Activated CD4-positive, alpha-beta memory T cell treated with anti-CD3 and anti-CD28 coated beads for 36 hours (primary cell): ENCODE measurements at places on chromosomes 6 and 20. TPM values are rescaled to one million over a fixed set of nuclear protein-coding genes. Genes with fewer than 3 reads are reported as not detected.
A peak's percentile ranks its signal among the peaks of the same experiment; 100 is the strongest.

Gene PHACTR1
- total RNA-seq = not detected

Gene SNAP91
- not detected for total RNA-seq

Gene NOX3
- total RNA-seq = not detected

Gene CLDN20
- not detected for total RNA-seq

Gene IL17F
- total RNA-seq = 119 TPM

Gene CD40
- total RNA-seq = 4.0 TPM

Gene GPR6
- total RNA-seq = not detected

Gene FLRT3
- total RNA-seq = not detected

Gene EYA4
- total RNA-seq = not detected

DNA sequence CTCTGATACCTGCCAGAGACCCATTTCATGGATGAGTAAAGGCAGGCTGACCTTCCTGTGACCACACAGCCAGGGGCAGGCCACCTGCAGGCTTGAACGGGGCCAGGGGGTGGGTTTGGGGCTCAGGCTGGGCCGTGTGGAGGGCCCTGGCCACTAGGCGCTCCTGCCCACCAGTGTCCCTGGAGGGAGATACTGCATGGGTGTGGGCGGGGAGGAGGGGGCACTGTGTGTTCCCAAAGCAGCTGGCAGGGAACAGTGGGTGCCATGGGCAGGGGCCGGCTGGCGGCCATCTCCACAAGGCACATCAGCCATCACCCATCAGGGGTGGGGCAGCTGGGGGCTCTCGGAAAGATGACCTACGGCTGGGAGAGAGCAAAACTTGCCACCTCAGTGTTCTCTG, 15.4 kb downstream of the SRC start:
- no peaks in the 10 kb centered on the region for H3K27me3 ChIP-seq
- no peak overlapping the region for H3K27ac ChIP-seq
- no peak overlapping the region for H3K4me3 ChIP-seq
- no peak for DNase-seq

- H3K4me1 ChIP-seq = no peaks in the 10 kb centered on the region
- no peak for DNase-seq
- H3K27ac ChIP-seq = no peak overlapping the region
Measured at GRCh38 chr6:117473401-117473800, 9.1 kb upstream of the DCBLD1 start.

DNA sequence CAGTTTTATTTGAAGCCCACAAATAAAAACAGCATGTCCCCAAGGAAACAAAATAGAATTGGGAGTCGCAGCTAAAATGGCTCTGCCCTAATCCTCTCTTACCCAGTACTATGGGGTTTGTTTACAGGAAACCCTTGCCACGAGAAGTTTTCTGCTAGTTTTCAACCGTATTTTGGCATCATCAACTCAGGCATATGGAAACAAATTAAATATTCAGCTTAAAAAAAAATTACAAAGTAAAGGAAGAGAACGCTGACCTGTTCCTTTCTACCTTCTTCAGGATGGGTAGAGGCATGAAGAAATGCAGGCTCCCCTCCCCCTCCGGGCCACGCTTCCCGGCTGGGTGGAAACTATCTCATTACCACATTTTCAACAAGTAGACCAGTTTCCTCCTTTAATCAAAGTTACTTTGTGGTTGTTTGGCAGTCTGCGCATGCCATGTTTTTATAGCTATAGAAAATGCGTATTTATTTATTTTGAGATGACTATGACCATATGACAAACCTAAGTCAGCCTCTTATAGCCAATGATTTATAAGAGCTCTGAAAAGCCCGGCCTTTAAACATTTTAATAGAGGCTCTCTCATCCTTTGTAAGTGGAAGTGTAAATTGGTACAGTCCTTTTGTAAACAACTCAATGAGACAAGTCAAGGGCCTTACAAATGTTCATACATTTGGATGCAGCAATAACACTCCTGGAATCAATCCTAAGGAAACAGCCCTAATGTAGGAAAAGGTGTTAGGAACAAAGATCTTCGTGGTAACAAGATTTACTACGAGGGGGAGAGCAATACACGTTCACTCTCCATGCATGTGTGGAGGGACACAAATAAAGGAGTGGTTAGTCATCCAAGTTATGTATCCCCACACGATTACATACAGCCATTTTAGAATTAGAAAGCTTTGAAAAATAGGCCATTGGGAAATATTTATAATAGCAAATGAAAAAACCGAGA, 16.1 kb upstream of the ZNF217 start:
- no peaks in the 10 kb centered on the region for H3K27me3 ChIP-seq
- H3K4me1 ChIP-seq = peaks cover 35% of the 10 kb centered on the region
- DNase-seq = peak; percentile 86
- H3K27ac ChIP-seq = peak overlapping the region; percentile 95
- H3K4me3 ChIP-seq = peak overlapping the region; percentile 75
- H3K36me3 ChIP-seq = peaks cover 8% of the 10 kb centered on the region

DNA sequence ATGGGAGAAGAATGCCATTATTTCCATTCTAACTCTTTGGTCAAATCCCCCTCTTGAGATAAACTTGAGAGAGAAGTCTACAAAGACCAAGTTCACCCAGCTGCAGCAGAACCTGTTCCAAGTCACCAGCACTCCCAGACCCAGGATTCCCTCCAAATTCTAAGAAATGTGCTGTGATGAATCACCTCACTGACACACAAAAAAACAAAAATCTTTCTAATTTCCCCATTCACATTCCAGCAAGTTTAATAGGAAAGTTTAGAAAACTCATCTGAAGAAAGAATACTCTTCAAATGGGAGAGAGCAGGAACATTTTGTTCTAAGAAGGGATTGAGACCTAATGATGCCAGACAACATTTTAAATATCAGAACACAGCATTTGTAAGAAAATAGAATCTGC, 213.6 kb upstream of the PLCB4 start:
- DNase-seq = no peak
- H3K4me1 ChIP-seq = no peaks in the 10 kb centered on the region
- no peaks in the 10 kb centered on the region for H3K27me3 ChIP-seq
- H3K4me3 ChIP-seq = no peak overlapping the region

DNA sequence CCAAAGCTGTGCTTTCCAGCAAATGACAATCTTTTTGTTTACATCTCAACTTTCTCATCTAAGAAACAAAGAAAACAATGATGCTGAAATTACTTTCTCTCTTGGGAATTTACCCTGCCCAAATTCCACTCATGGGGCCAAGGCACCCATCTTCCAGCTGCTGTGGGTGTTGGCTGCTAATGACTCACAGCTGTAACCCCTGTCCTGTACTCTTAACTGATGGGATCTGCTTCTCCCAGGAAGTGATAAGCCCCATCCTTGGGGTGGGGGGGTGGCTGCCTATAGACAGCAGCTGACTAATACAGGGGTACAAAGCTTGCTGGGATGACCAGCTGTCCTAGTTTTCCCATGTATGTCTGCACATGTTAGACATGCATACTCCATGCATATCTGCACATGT, 938.6 kb downstream of the C6orf118 start:
- no peaks in the 10 kb centered on the region for H3K4me1 ChIP-seq
- H3K36me3 ChIP-seq = no peaks in the 10 kb centered on the region
- no peak for DNase-seq
- no peak overlapping the region for H3K27ac ChIP-seq

- H3K4me1 ChIP-seq = no peaks in the 10 kb centered on the region
- H3K36me3 ChIP-seq = no peaks in the 10 kb centered on the region
- no peak for DNase-seq
- no peak overlapping the region for H3K27ac ChIP-seq
- peaks cover 5% of the 10 kb centered on the region for H3K27me3 ChIP-seq
- H3K4me3 ChIP-seq = no peak overlapping the region
Measured at GRCh38 chr20:19620446-19620845, 137.6 kb upstream of the RIN2 start.

DNA sequence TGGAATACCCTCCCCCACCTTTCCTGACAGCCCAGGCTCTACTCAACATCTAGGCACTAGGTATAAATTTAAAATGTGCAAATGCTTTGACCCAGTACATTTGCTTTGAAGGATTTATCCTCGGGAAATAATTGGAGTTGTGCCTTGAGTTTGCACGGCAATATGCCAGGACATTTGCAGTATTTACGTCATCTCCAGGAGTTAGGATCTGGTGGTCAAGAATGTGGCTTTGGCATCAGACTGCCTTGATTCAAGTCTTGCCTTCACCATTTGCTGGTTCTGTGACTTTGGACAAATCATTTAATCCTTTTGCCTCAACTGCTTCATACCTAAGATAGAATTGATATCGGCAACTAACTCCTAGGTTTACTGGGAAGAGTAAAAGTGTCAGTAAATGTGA, 169.6 kb downstream of the PLCB1 start:
- H3K4me3 ChIP-seq = no peak overlapping the region
- no peaks in the 10 kb centered on the region for H3K27me3 ChIP-seq
- H3K27ac ChIP-seq = no peak overlapping the region
- H3K36me3 ChIP-seq = no peaks in the 10 kb centered on the region
- DNase-seq = no peak
- H3K4me1 ChIP-seq = peaks cover 6% of the 10 kb centered on the region

GRCh38 chr6:84667252-84668213, 96.9 kb downstream of the TBX18 start:
- H3K4me3 ChIP-seq = no peak overlapping the region
- no peaks in the 10 kb centered on the region for H3K36me3 ChIP-seq
- DNase-seq = no peak
- H3K27ac ChIP-seq = no peak overlapping the region
- H3K4me1 ChIP-seq = no peaks in the 10 kb centered on the region
- no peaks in the 10 kb centered on the region for H3K27me3 ChIP-seq

- H3K4me1 ChIP-seq = no peaks in the 10 kb centered on the region
- peaks cover 2% of the 10 kb centered on the region for H3K27me3 ChIP-seq
- H3K36me3 ChIP-seq = no peaks in the 10 kb centered on the region
- DNase-seq = no peak
- no peak overlapping the region for H3K27ac ChIP-seq
Measured at GRCh38 chr20:40797425-40797824, 108.4 kb upstream of the MAFB start.

DNA sequence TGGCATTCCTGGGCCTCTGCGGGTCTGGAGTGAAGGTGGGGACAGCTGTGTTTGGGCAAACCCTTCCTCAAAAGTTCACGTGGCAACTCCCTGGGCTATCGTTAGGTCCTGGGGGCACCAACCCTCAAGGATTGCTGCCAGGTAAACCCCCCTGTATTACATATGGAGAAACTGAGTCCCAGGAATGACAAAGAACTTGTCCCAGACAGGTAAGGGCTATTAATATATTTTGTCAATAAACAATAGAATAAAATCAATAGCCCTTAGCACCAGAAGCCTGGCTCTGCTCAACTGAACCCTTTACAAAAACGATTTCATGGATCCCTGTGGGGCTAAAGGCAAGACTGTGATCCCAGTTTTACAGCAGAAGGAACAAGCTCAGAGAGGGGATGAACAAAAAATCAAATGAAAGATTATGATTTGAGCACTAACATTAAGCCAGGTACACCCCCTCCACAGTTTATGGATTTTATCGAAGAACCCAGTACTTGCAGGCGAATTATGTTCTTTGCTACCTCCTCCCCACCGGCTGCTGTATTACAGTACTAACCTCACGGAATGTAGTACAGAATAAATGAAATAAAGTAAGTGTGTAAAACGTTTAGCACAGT, 2.7 kb downstream of the ID1 start:
- peaks cover 29% of the 10 kb centered on the region for H3K4me1 ChIP-seq
- no peak overlapping the region for H3K4me3 ChIP-seq
- peaks cover 44% of the 10 kb centered on the region for H3K27me3 ChIP-seq
- H3K27ac ChIP-seq = no peak overlapping the region

DNA sequence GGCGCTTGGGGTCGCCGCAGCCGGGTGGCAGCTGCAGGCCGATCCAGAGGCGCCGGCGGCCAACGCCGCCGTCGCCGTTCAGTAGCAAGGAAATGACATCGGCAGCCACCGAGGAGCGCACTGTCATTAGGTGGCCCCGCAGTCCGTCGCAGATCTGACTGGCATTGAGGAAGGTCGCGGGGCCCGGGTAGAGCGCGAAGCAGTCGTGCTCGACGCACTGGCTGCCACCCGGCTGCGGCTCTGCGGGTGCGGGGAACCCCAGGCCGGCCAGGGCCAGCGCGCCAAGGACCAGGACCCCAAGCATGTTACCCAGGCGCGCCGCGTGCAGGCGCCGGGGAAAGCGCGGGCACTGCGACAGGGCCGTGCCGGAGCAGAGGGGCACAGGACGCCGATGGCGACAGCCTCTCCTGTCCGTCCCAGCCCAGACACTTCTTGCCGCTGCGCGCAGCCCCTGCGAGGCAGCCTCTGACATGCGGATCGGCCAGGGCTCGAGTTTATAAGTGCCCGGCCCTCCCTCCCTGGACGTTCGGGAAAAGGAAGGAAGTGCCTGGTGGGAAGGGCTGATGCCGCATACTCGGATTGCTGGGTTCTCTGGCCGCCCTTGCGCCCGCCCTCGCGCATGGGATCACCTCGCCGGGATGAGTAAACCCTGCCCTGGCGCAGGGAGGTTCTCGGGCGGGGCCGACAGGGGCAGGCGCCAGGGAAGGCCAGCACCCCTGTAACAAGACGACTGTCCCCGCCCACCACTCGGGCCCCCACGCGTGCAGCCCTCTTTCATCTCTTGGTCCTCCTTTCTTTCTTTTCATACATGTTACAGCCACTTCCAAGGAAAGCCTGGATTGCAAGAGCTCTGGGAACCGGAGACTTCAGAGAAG, at the start of gene THBD:
THBD (minus strand) TSS at position 472 of the 875 bp plus-strand sequence; CDS start at position 304, 168 bp downstream.
- DNase-seq = peak; percentile 18
- H3K4me3 ChIP-seq = no peak within 1 kb of the TSS
- no peak within 1 kb of the TSS for H3K27ac ChIP-seq
- peaks cover 34% of the 10 kb centered on the region for H3K27me3 ChIP-seq
- no peaks in the 10 kb centered on the region for H3K4me1 ChIP-seq

DNA sequence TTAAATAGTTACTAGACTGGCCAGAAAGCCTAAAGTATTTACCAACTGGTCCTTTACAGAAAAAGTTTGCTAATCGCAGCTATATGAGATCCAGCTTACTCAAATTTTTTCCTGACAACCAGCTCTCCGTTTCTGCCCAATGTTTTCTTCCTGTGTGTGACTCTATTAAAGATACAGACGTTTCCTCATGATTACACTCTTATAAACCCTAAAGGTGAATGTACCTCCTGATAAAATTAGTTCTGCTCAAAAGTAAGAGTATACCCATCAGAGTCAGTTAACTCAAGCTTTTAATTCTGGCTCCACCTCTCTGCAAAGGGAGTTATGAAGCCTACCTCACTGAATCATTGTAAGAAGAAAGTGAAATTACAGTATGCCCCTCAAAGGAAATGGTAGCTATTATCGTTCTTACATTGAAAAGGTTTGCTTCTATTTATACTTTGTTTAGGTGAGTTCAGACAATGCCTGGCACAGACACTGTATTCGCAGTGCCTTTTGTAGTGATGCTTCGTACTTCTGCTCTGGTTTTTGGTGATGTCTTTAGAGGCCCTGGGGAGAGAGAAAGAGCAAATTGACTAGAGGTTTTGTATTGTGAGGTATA, 10.2 kb upstream of the MROH8 start:
- H3K36me3 ChIP-seq = peaks cover 43% of the 10 kb centered on the region
- no peak overlapping the region for H3K4me3 ChIP-seq
- peak overlapping the region; percentile 15 for H3K27ac ChIP-seq
- peaks cover 66% of the 10 kb centered on the region for H3K4me1 ChIP-seq
